Activated CD4-positive, alpha-beta T cell treated with anti-CD3 and anti-CD28 coated beads, Interleukin-2, amount 50 U/mL, for 24 hours (primary cell): ENCODE measurements at places on chromosomes 6 and 20.

GRCh38 chr20:25220021-25220730 lies 24.7 kb downstream of the ENTPD6 start:
- DNase-seq = no peak

- no peak for DNase-seq
Measured at GRCh38 chr20:50085481-50086365, 27.2 kb downstream of the UBE2V1 start.

DNA sequence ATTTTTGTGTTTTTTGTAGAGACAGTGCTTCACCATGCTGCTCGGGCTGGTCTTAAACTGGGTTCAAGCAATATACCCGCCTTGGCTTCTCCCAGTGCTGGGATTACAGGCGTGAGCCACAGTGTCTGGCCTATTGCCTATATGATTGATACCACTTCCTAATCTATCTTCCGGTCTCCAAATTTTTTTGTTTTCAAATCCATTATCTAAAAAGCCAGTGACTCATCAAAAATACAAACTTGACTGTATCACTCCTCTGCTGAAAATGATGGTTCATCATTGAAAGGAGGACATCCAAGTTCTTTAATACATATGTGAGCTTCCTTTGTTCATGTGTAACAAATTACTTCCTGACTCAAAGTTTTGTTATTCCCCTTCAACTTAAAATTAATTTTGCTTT lies 35.5 kb downstream of the FAM8A1 start:
- DNase-seq = no peak

DNA sequence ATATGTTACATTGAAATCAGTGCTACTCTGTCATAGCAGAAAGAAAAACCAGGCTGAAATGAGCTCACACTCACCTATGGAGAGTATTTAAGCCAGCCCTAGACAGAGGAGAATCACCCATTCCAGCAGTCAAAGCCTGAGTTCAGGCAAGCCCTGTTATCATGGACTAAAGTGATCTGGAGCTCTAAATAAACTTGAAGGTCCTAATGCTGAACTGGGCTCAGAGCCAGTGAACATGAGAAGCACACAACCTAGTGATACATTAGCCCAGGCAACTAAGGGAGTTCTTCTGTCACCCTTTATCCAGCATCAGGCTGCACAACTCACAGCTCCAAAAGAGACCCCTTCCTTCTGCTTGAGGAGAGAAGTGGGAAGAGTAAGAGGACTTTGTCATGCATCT lies 425.0 kb downstream of the COL12A1 start:
- no peak for DNase-seq

- no peak for DNase-seq
Measured at GRCh38 chr20:51492167-51493092, 50.1 kb downstream of the NFATC2 start.

DNA sequence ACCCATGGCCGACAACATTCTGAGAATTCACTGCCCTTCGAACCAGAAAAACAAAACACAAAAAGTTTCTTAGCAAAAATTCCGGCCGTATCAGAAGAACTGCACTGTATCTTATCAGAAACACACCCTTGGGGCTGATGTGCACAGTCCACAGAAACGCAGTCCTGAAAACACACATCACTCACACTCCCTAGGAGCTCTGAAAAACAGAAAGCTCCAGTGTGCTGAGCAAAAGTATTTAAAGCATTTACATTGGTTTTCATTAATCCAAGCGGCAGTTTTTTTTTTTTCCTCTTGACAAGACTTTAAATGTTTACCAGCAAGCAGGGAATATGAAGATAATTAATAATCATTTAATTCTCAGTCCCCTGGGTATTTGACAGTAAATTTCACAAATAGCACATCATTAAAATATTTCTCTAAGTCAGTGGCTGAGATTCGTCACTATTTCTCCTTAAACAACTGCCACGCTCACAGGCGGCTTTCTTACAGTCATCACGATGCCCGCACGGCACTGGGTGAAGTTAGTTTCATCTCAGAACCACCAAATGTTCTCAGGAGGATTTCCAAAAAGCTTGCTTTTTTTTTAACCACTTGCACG lies 13.3 kb downstream of the NFATC2 start:
- DNase-seq = no peak

DNA sequence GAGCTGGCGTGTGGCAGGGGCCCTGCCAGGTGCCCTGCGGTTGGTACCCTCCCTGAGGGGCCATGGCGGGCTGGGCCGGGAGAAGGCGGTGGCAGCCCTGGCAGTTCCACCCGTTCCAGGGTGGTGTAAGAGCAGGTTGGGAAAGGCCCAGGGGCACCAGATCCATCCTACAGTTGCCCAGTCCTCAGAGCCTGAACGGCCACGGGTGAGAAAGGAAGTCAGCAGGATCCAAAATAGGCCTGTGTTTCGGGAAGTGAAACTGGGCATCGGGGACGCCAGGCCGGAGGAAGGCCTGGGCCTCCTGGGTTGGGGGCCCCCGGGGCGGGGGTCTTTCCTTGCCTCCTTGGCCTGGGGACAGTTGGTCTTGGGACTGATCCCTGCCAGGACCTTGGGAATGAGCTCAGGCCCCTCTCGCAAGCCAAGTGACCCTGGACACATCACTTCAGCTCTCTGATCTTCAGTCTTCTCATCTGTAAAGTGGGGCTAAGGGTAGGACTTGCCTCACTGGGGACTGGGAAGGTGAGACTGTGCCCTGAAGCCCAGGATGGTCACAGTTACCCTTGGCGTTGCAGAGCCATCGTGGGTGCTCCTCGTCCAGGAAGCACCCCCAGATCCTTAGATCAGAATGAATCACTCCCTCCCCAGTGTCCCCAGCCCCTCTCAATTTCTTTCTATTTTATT lies 18.1 kb upstream of the NOL4L start:
- no peak for DNase-seq

- DNase-seq = no peak
Measured at GRCh38 chr6:158018851-158019361, 37.2 kb downstream of the SYNJ2 start.

GRCh38 chr6:55774286-55775028 lies 100.9 kb downstream of the BMP5 start:
- DNase-seq = no peak

DNA sequence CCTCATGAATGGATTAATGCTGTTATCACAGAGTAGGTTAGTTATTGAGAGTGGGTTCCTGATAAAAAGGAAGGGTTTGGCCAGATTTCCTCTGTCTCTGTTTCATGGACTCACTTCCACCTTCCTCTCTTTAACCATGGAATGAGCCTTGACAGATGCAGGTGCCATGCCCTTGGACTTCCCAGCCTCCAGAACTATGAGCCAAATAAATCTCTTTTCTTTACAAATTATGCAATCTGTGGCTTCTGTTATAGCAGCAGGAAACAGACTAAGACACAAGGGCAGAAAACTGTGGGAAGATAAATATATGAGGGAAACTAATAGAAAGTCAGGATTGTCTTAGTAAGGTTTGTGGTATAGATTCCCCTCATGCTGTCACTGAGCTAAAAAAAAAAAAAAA lies 106.5 kb downstream of the QRSL1 start:
- DNase-seq = no peak
